ENCODE measurements at places on chromosomes 11 and 22. TPM values are rescaled to one million over a fixed set of nuclear protein-coding genes. Genes with fewer than 3 reads are reported as not detected.
A peak's percentile ranks its signal among the peaks of the same experiment; 100 is the strongest.

DNA sequence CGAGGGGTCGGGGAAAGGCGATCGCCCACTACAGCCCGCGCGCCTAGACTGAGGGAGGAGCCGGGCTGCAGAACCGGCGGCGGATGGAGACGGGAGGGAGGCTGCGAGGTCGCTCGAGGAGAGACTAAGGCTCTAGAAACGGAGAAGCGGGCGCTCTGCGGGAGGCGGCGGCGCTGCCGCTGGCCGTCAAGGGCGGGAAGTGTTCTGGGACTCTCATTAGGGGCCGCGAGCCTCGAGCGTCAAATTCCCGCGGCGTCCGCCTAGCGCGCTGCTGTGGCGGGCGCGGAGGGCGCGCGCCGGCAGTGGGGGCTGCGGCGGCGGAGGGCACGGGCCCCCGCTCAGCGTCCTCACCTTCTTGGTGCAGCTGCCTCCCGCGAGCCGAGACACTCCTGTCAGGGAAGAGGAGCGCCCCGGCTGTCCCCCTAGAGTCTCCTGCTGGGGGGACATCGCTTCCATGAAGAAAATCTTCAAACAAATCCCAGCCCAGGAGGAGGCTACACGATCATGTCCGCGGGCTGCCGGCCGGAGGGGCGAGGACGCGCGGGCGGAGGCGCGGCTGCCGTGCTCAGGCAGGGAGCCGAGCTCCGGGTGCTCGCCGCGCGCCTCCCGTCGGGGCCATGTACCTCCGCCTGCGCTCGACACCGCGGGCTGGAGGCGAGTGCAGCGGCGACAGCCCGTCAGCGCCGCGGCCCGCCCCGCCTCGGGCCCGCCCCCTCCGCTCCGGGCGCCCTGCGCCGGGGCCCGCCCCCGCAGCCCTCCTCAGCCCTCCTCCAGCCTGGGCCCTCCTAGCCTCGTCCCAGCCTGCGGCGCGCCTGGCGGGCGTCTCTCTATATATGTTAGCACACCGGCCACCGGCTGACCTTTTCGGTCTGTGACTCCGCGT lies at the start of gene ARHGAP20:
Gene ARHGAP20, minus strand, starts transcription at position 662 of the 883 bp plus-strand sequence. Its CDS starts 206 bp downstream, at position 456.
- DNase-seq: peak; percentile 89

DNA sequence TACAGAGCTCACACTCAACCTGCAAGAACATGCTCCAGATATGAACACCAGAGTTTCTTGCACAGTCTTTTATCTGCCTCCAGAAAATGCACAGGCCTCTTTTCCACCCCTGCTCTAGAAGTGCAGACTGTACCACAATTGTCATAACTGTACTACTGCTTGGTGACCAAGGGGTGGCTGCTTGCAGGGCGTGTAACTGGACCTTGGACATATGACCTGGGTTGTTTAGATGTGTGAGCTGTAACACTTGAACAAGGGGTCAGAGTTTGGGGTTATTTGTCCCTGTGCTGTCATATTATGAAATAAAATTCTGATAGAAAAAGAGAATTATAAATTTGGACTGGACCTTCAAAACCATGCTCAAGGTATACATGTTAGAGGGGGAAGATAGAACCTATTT lies 1185.5 kb downstream of the FAM181B start:
- no peak for DNase-seq

DNA sequence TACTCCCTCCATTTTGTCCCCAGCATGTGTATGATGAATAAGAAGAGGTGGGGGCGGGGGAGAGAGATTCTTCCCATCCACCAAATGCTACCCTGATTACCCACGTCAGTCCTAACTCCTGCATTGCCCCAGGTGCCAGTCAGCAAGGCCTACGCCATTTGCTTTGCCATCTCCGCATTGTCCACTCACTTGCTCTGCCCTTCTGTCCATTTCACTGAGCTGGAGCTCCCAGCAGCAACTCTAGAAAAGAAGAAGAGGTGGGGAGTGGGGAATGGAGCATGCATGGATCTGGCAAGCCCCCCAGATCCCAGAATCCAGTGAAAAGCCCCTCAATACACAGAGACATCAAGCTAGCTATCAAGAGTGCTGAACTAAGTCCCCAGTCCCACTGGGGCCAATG lies 19.0 kb downstream of the WT1 start:
- DNase-seq: no peak

GRCh38 chr11:30346068-30346688 lies 23.3 kb downstream of the ARL14EP start:
- no peak for DNase-seq

SCGB2A2 gene
- not detected for total RNA-seq

DNA sequence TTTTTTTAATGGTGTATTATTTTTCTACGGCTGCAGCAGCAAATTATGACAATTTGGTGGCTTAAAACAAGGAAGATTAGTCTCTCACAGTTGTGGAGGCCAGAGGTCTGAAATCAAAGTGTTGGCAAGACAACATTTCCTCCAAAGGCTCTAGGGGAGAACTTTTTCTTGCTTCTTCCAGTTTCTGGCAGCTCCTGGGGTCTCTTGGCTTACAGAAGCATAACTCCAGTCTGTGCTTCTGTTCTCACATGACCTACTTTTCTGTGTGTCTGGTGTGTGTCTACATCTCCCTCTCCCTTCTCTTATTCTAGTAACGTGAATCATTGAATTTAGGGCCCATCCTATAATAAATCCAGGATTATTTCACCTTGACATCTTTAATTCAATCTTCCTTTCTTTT lies 551.9 kb upstream of the LUZP2 start:
- DNase-seq: no peak

DNA sequence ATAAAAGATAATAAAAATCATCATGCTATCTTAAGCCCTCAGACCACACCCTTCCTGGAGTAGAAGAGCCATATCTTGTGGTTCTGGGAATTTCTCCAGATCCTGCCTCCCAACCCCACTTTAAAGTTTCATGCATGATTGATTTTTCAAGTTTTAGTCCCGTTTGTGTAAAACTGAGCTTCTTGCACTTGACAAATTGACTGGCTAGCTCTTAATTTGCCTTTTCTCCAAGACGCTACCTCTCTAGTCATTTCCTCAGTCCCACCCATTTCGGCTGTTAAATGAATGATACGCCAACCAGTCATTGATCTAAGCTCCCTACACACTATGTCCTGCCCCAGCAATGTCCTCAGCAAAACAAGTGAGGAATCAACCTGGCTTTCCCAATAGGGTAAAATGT lies 71.8 kb upstream of the TEAD1 start:
- DNase-seq: no peak

CNIH2 gene
- total RNA-seq: 7.4 TPM

DNA sequence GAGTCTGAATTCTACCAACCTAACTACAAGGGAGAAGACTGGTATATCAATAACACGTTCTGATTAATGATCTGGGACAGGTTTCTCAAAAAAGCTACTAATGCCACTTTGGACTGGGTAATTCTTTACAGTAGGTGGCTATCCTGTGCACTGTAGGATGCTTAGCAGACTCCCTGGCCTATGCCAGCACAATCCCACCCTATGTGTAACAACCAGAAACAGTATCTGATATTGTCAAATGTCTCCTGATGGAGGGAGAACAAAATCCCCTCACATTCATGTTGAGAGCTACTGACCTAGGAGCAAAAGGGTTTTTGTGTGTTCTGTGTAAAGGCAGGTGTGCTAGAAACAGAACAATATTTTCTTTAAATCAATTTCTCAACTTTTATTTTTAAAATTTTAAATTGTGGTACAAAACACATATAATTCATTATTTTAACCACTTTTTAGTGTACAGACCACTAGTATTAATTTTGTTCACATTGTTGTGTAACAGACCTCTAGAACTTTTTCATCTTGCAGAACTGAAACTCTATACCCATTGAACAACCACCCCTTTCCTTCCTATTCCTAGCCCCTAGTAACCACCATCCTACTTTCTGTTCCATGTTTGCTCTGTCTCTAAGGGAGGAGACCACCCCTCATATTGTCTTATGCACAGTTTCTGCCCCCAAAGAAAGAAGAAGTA lies 2.1 kb upstream of the MS4A6A start:
- DNase-seq: no peak

PTGDR2 gene
- 0.81 TPM for total RNA-seq

DNA sequence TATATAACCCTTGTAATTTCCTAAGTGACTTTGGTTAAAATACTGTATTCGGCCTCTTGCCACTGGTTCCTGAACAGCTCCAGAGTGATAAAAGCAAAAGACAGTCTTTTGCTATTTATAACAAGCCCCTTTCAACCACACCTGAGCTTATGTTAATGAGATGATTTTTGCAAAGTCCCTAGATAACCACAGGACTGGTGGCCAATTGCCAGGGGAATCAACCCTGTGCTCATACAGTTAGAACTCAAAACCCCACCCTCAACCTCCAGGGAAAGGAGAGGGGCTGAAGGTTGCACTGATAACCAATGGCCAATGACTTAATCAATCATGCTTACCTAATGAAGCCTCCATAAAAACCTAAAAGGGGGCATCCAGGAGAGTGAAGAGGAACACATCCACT lies 77.9 kb downstream of the SIK3 start:
- no peak for DNase-seq

GRCh38 chr11:19072464-19072863 lies 11.9 kb upstream of the MRGPRX2 start:
- no peak for DNase-seq

DNA sequence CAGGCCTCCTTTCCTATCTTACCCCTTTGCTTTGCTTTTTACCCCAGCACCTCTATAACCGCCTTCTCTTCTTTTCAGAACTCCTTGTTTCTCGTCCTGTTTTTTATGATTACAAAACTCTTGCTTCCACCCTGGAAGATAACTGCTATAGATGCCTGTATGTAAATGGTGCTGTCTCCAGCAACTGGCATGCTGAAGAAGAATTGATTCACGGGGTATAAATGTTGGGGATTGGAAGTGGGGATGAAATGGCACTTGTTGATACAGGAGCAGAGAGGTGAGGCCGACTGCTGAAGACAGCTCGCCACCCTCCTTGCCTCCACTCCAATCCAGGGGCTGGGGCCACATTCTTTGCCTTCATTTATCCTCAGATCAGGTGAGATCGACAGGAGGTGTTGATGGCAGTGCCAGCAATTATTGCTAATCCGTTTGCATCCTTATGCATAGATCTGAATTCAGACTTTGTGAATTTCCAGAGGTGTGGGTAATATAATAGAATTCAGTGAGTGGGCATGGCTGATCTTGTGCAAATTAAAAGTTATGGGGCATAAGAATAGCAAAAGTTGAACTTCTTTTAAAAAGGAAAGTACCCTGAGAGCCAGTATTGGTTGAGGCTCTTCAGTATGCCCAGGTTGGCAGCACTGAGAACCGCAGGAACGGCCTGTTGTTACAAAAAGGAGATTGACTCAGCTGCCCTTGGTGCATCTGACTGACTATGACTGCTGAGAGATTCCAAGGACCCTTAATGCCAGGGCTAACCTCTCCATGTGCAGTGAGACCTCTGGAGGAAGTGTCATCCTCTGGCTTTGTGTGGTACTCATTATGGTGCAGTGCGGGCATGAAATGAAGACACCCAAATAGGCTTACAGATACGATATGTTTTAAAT lies 5.3 kb downstream of the NEAT1 start:
- DNase-seq: peak; percentile 55

DNA sequence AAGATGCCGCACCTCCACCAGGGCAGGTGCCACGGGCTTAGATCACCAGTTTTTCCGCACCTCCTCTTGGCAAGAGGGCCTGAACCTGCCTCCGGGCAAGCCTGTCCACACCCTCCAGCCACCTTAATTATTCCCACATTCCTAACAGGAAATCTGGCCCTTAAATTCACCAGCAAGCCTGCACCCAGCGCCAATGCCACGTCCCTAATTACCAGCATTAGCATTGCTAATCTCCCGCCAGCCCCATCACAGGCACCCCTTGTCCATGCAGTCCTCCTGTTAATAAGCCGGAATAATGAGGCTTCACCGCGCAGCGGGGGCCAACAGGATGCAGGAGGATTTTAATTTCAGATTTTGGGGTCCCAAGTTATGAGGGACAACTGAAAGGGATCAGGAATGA lies 69.7 kb downstream of the PHF21B start:
- no peak for DNase-seq

DNA sequence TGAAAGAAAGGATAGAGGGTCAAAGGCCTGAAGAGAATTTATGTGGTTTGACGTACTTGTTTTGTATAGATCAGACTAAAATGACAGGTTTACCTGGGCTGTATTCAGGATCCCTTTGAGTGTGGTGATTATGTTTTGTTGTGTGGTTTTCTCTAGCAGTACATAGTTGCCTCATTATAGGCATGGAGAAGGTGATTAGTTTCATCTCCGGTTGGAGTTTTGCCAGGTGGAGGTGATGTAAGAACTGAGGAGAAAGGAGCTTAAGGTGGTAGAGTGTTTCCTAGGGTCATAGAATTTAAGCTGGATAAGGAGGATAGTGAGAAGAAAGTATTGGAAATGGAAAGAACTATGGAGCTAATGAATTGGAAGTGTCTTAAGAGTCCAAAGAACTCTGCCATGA lies 229.0 kb downstream of the TMEM135 start:
- no peak for DNase-seq

MYOD1 gene
- 1.6 TPM for total RNA-seq

THOC5 gene
- total RNA-seq: 46.0 TPM

DNA sequence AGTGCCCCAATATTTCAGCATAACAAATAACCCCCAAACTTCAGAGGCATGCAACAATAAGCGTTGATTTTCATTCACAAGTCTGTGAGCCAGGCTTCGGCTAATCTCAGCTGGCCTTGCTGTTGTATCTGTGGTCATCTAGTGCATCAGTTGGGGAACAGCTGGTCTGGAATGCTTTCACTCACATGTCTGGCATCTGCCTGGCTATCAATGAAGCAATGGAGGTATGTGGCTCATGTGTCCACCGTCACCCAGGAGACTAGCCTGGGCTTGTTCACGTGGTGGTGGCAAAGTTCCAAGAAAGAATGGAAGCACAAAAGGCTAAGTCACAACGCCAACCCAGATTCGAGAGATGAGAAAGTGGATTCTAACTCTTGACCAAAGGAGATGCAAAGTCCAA lies 304.8 kb upstream of the ISX start:
- DNase-seq: no peak

GRCh38 chr11:114449845-114450244 lies 10.6 kb downstream of the REXO2 start:
- DNase-seq: no peak

CNGA4 gene
- 9.1 TPM for total RNA-seq

DNA sequence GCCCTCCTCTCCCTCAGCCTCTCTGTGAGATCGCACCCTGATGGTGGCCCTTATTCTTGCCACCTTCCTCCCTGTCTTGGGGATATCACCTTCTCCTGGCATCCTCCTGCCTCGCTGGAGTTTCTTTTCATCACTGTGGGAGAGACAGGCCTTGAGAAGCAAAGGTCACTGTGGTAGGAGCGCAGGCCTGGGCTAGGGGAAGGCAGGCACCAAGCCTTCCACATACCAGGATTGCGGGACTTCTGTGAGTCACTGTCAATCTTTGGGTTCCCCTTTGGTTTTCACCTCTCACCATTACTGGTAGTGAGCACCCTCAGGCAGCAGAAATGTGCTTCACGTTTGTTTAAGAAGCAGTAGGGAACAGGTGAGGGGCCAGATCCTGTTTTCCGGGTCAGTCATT lies 31.2 kb upstream of the B3GAT1 start:
- no peak for DNase-seq

- no peak for DNase-seq
Observed at GRCh38 chr11:95304777-95305176, 73.8 kb upstream of the SESN3 start.

ARFGAP3 gene
- 50.2 TPM for total RNA-seq

DNA sequence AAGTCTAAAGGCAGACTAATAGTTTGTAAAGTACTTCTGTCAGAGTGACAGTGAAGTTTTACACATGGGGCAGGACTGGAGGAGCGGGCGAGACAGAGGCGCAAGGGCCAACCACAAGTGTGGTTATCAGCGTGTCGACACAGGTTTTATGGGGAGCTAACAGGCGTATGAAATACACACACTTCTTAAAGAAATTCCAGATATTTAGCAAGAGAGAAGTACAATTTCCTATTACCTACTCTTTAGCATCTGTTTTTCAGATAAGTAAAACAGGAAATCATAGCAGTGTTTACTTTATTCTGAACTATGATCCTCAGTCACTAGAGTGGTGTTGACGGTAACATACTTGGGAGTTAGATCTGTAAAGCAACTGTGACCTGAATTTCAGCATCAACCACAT lies 22.5 kb downstream of the VSIG10L2 start:
- DNase-seq: no peak

Measured in testis (tissue), 5 donors.